Stimulated activated CD4-positive, alpha-beta T cell treated with anti-CD3 and anti-CD28 coated beads, TNF-alpha, amount 100 ng/mL, for 1 hour (primary cell): ENCODE measurements at places on chromosomes 5 and 9.

DNA sequence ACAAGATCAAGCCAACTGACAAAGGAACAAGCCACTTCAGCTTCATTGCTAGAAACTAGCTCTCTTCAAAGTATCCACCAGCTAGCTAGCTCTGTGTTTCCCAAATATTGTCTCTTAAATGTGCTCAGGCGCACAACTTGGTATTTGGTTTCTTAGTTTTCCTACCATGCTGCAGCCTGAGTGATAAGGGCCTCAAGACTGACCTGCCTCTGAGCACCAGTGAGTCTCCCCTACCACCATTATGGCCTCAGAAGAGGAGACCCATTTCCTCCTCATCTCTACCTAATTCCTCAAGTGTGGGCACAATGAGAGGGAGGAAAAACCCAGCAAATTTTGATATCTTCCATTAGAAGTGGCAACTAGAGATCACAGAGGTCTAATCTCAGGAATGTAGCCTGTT is 34.6 kb upstream of the KIF2A start:
- no peak for DNase-seq

DNA sequence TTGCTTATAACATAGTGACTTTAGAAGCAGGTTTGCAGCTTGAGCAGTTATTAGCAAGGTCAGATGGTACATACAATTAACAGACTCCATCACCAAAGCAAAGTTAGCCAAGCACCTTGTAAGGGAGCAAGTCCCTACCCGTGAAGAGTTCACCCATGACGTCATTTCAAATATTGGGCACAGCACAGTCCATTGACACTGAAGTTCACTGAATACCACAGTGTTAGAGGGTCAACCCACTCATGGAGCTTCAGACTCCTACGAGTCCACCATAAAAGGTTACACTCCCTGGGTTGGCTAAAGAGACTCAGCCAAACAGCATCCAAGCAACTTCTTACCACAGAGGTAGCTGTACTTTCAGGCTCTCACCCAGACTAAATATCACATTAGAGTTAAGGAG is 77.5 kb downstream of the GALNT10 start:
- no peak for DNase-seq

- DNase-seq, result no peak
Measured at GRCh38 chr9:131258698-131259431, 17.4 kb downstream of the FAM78A start.

DNA sequence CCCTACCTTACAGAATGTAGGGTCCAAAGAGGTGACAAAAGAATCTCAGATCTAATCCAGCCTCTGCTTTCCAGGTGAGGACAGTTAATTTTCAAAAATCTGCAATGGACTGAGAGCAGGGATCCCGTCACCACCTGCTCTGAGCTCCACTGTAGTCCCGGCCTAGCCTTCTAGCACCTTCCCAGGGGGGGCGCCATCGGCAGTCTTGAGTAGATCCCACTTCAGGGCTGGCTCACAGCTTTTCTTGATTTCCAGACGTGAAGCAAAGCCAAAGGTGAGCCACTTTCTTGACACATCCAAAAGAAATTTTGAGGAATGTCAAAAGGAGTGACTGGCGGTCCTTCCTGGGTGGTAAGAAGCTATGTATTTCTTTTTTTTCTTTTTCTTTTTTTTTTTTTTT is 114.1 kb downstream of the SYK start:
- no peak for DNase-seq

- no peak for DNase-seq
Measured at GRCh38 chr5:173056783-173057061, 570 bp downstream of the CREBRF start.

DNA sequence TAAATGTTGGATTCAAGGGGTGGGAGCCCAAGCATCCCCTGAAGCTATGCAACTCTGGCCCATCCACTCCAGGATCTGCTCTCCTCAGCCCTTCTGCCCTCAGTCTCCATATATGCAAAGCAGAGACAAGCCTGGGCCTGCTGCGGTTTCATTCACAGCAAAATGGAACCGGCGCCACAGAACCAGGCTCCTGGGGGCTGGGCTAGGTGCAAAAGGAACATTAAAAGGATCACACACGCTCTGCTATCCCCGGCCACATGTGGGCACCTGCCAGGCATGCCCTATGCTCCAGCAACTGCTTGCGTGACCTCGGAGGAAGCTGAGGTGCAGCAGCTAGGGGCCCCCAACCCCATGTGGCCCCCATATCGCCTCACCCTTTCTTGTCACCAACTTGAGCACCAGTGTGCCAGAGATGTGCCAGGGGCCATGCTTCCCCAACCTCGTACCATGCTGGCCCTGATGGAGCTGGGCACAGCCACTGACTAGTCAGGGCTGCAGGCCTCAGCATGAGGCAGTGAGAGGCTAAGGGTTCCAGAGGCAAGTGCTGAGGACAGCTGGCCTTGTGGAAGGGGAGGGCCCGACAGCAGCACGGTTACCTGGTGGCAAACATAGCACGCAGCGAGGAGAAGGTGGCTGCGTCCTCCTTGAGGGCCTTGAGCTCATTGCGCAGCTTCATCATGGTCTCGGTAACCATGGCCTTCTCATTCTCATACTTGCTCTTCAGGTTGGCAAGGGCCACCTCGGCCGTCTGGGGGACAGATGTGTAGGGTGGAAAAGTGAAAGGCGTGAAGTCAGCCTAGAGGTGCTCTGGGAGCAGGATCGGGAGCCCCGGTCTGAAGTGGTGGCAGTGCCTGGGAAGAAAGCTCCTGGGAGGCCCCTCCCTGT is 47.2 kb downstream of the BICD2 start:
- DNase-seq, result no peak

GRCh38 chr9:7392148-7392547 is 407.4 kb downstream of the DMAC1 start:
- DNase-seq, result no peak

- peak; percentile 80 for DNase-seq
Measured at GRCh38 chr5:59039296-59040023, 456.6 kb downstream of the RAB3C start.

GRCh38 chr5:178227138-178227659 is 5.4 kb downstream of the PHYKPL start:
- no peak for DNase-seq

DNA sequence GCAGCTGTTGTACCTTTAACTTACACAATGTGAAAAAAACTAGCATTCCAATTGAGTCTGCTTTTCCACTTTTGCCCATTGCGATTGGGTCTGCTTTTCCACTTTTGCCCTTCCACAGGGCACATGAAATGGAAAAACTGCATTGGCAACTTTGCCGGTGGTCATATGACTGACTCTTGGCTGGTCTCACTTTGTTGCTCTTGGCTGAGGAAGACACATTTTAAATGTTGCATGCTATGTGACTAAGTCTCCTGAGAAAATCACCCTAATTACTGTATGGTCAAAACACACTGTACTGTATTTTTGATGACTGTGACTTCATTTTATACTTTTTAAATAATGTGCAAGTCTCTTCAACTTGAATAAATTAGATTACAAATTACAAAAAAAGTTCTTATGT is 1.6 kb upstream of the OXCT1 start:
- DNase-seq, result no peak

GRCh38 chr5:39998518-39998917 is 573.7 kb upstream of the DAB2 start:
- DNase-seq, result no peak
